ENCODE measurements at places on chromosomes 6 and 20.
A peak's percentile ranks its signal among the peaks of the same experiment; 100 is the strongest.

DNA sequence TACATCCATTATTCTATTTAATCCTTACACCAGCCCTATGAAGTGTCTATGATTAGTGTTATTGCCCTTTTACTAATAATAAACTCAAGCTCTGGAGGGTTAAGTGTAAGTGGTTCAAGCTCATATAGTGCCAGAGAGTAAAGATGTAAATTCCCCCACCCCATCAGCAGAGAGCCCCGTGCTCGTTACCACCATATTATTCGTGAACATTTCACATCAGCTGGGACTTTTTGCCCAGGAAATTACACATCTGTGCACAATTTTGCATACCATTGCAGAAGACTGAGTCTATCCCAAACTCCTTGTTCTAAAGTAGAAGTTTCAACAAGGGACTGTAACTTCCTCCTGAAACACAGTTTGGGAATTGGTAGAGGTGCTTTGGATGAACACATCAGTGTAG, 220.1 kb downstream of the BCAS1 start:
- DNase-seq = no peak

GRCh38 chr6:15023448-15023847, 222.4 kb upstream of the JARID2 start:
- no peak for DNase-seq

DNA sequence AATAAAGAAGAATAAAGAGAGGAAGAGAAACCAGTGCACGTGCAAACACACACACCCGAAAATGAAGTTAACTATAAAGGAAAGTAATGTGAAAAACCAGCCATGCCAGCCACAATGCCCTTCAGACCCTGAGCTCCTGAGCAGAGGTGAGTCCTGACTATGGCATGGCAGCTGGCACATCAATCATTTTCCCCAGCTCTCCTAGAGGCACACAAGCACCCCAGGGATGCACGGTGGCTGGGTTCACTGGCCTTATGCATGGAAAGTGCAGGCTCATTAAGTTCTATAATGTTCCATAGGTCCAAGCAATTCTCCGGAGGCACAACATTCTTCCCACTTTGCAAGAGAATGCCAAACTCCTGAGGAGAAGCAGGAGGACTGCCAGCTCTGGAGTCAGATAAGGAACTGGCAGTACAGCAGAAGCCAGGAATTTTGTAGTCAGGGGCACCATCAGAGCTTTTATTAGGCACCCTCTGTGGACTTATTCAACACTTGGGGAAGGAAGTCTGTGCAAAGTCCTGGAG, 175.0 kb upstream of the PRDM1 start:
- DNase-seq = no peak

DNA sequence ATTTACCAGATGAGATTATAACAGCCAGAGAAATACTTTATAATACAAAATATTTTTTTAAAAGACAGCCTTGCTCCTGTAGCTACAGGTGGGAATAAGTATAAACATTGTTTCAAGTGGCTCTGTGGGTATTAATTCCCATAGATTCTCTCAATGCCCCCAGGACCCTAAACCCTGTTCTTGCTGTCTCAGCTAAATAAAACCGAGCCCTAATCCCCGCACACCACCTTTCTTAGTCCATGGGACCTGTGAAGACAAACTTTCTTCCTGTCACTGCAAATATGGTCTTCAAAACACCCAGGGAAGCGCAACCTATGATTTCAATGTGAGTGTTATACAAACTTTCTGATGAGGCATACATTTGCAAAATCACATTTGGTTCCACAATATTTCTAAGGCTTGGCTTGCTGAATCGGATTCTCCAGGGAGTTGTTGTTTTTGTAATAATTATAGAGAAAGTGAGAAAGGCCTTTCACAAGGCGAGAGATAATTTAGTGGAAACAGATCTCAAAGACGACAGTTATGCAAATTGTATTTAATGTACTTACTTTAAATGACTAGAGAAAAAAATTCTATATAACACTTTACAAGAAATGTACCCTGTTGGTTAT, 11.1 kb downstream of the SMLR1 start:
- DNase-seq = no peak

GRCh38 chr6:21262504-21262903, 331.0 kb upstream of the SOX4 start:
- DNase-seq = no peak

DNA sequence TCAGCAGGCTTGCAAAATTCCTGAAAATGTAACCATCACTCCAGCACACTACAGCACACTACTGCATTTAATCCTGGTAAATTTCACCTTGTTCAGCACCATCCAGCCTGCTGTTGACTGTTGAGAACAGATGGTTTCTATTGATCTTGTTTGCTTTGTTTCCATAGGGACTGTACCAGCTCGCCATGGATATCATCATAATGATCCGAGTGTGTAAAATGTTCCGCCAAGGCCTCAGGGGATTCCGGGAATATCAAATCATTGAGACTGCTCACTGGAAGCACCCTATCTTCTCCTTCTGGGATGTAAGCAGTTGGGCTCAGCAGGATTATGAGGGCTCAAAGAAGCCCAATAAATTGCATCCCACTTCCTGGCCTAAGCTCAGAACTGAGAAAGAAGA, 4.1 kb downstream of the CNBD2 start:
- no peak for DNase-seq

- peak; percentile 58 for DNase-seq
These were observed 59.0 kb upstream of the QKI start for GRCh38 chr6:163355426-163355991.

- peak; percentile 82 for DNase-seq
These were observed 159.3 kb downstream of the CD83 start for GRCh38 chr6:14276667-14277404.

Measured in Kasumi-1 (cell line).